Smooth muscle cell of the umbilical artery (primary cell): ENCODE measurements at places on chromosomes 4 and X. TPM values are rescaled to one million over a fixed set of nuclear protein-coding genes. Genes with fewer than 3 reads are reported as not detected.

Gene RRAGB
- 20.3 and 35.3 TPM in 2 replicates for total RNA-seq

Gene NXF2
- total RNA-seq = not detected in 2 replicates

Gene ADH1C
- total RNA-seq = not detected in 2 replicates

Gene POLA1
- total RNA-seq = 6.5 and 11.8 TPM in 2 replicates

Gene TMEM154
- 4.8 and 9.8 TPM in 2 replicates for total RNA-seq

Gene HMX1
- total RNA-seq = not detected in 2 replicates

Gene STK32B
- 0.59 and 1.6 TPM in 2 replicates for total RNA-seq

Gene PARM1
- total RNA-seq = 0.23 and 0.89 TPM in 2 replicates

Gene PAGE4
- total RNA-seq = not detected in 2 replicates

Gene ZBTB33
- total RNA-seq = 13.4 and 17.2 TPM in 2 replicates

Gene BEX1
- total RNA-seq = 0.89 and 3.8 TPM in 2 replicates

Gene CPZ
- 11.2 and 30.3 TPM in 2 replicates for total RNA-seq

Gene CWH43
- not detected in 2 replicates for total RNA-seq

Gene CD40LG
- total RNA-seq = not detected in 2 replicates

Gene PRPS1
- total RNA-seq = 23.8 and 30.4 TPM in 2 replicates

Gene IL2RG
- total RNA-seq = not detected in 2 replicates

Gene TMEM144
- 9.8 and 14.0 TPM in 2 replicates for total RNA-seq
